ENCODE measurements at places on chromosomes 12 and 14.

- no peak for DNase-seq
Observed at GRCh38 chr12:59027199-59027598, 106.9 kb upstream of the LRIG3 start.

- DNase-seq: no peak
Observed at GRCh38 chr12:3418609-3419390, 72.2 kb upstream of the PRMT8 start.

DNA sequence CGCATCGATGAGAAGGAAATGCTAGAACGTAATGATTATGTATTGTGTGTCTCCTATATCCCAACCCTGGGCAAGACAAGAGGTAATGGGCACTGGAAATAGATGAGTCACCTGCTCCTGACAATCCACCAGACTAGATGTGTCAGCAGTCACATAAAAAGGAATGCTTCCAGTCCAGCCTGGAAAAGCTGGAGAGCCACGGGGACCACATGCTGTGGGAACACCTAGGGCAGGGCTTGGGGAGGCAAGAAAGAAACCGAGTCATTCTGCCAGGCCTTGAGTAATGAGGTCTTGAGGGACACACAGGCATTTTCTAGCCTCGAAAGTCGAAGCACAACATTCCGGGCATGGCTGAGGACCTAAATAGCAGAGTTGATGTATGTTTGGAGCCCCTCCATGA lies 716.7 kb upstream of the TMEM132C start:
- no peak for DNase-seq

GRCh38 chr12:19151298-19151697 lies 21.8 kb downstream of the PLEKHA5 start:
- DNase-seq: no peak

DNA sequence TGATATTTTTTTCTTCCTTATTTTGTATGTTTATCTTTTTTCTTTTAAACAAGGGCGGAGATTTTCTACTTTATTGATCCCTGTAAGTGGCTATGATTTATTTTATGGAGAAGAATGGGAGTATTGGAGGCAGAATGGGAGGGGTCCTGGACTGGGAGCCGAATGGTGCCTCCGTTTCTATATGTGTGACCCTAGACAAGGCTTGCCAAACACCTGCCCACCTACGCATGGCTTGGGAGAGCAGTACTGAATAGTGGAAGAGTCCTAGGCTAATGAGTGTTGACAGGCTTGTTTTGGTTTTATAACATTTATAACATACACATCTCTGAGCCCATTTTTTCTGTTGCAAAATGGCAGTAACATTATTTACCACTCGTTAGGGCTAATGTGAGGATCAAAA lies 29.0 kb downstream of the STK38L start:
- no peak for DNase-seq

DNA sequence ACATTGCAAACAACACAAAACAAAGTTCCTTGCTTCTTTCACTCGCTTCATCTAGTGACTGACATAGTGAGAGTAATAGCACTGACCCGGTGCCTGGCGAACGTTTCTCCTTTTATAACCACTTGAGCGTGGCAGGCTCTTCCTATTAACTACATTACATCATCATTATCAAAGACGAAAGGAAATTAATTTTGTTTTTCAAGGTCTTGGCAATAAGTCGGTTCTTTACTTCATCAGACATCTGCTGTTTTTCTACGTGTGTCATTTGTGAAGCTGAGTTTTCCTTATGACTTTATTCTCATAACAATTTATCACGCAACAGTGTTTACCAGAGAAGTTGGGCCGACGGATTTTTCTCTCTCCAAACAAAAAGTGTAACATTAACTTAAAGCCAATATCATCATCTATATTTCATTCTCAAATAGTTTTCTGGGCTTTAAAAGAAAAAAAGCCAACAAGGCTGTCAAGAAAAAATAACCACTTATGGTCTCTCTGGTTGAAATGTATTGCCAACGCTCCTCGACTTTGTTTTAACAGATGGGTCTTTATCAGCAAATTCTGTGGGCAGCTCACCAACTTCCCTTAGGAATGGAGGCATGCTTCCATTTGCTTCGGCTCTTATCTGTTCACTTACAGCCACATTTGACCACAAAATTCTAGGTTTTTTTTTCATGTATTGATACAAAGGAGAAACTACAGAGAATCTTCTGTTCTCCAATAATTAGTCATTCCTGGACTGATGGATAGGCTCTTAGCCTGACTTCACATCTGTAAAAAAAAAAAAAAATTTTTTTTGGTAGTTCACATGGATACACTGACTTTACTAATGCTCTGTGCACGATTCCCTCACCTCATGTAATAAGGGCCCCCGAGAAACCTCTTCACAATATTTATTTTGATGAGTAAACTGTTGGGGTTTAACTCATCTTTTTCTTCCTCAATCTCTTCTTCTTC lies 97.1 kb upstream of the CDKN3 start:
- DNase-seq: no peak

GRCh38 chr12:89454080-89454848 lies 70.3 kb downstream of the GALNT4 start:
- DNase-seq: no peak

Measured in activated CD4-positive, alpha-beta T cell treated with anti-CD3 and anti-CD28 coated beads for 1 hour (primary cell).